ENCODE measurements at places on chromosomes 1 and 21. TPM values are rescaled to one million over a fixed set of nuclear protein-coding genes. Genes with fewer than 3 reads are reported as not detected.

DNA sequence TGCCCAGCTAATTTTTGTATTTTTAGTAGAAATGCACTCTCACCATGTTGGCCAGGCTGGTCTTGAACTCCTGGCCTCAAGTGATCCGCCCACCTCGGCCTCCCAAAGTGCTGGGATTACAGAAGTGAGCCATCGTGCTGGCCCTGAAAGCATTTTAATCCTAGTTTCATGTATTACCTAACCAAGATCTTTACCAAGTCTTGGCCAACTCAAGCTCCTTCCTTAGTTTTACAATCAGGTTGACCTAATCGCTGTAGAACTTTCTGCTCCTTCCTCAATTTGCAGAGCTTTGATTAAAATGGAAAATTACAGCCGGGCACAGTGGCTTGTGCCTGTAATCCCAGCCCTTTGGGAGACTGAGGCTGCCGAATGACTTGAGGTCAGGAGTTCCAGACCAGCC lies 3.2 kb upstream of the TMEM63A start:
- H3K36me3 ChIP-seq = no peaks in the 10 kb centered on the region
- no peak overlapping the region for H3K4me3 ChIP-seq
- no peak overlapping the region for H3K27ac ChIP-seq
- H3K27me3 ChIP-seq = peaks cover 10% of the 10 kb centered on the region
- DNase-seq = no peak

GRCh38 chr1:93346421-93346993 lies 800 bp downstream of the DR1 start:
- H3K4me1 ChIP-seq = peaks cover 31% of the 10 kb centered on the region
- no peaks in the 10 kb centered on the region for H3K36me3 ChIP-seq
- no peaks in the 10 kb centered on the region for H3K27me3 ChIP-seq
- peak overlapping the region; percentile 94 for H3K27ac ChIP-seq

DNA sequence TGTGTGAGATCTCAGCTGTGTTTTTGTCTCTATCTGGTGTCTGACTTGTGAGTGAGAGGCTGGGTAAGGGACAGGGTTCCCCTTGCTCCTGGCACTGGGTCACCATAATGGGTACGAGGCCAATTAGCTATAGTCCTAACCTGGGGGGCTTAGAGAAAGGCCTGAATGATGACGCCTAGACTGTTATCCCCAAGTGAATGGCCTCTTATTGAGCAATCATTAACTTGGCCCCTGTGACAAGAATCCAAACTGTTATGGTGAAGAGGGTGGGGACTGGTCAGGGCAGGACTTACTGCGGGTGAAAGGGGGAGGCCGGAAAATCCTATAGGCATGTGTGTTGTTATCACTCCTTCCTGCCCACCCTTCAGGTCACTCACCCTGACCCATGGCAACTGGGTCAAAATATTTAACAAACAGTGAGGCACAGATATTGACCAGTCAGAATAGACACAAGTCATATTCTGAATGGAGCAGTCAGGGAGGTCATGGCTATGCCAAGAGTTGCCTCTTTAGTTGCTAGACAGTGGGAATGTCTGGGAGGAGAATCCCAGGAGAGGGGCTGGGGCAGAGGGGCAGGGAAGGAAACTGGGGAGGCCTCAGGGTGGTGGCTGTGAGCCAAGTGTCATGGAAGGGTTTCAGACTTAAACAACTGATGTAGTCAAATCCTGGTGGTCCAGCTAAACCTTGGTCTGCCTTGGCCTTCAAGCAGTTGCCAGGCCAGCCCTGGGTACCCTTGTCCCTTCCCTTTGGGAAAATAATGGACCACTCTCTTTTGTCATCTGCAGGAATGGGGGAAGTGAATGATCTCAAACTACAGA lies 3.2 kb downstream of the NR0B2 start:
- H3K27ac ChIP-seq = no peak overlapping the region
- no peaks in the 10 kb centered on the region for H3K27me3 ChIP-seq
- H3K36me3 ChIP-seq = no peaks in the 10 kb centered on the region
- peaks cover 10% of the 10 kb centered on the region for H3K4me1 ChIP-seq

The MSH4 gene
- total RNA-seq = 0.88 TPM

The KRTAP21-2 gene
- total RNA-seq = not detected

DNA sequence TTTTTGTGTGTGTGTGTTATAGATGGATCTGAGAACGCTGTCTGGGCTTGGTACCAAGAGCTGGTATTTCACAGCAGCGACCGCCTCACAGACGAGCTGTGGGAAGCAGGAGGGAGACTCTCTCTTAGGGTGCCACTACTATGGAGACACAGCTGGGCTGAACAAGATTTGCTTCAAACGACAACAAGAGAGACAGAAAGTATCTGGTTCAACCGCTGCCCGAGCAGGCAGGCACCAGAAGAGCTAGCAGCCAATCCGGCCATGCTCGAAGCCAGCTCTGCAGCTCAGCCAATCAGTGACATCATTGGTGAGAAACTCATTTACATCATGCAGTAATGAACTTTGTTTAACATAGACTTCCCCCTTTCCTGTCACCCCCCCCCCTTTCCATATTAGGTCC lies 341.3 kb downstream of the USP25 start:
- H3K27ac ChIP-seq = no peak overlapping the region
- no peaks in the 10 kb centered on the region for H3K27me3 ChIP-seq
- no peak for DNase-seq
- H3K4me1 ChIP-seq = no peaks in the 10 kb centered on the region
- no peaks in the 10 kb centered on the region for H3K36me3 ChIP-seq
- H3K4me3 ChIP-seq = peak overlapping the region; percentile 54

The HEYL gene
- 6.8 TPM for total RNA-seq

GRCh38 chr1:5329068-5329739 lies 663.0 kb downstream of the NPHP4 start:
- H3K27ac ChIP-seq = no peak overlapping the region
- H3K4me3 ChIP-seq = no peak overlapping the region
- no peaks in the 10 kb centered on the region for H3K4me1 ChIP-seq
- no peaks in the 10 kb centered on the region for H3K36me3 ChIP-seq
- DNase-seq = no peak
- H3K27me3 ChIP-seq = peaks cover 2% of the 10 kb centered on the region

DNA sequence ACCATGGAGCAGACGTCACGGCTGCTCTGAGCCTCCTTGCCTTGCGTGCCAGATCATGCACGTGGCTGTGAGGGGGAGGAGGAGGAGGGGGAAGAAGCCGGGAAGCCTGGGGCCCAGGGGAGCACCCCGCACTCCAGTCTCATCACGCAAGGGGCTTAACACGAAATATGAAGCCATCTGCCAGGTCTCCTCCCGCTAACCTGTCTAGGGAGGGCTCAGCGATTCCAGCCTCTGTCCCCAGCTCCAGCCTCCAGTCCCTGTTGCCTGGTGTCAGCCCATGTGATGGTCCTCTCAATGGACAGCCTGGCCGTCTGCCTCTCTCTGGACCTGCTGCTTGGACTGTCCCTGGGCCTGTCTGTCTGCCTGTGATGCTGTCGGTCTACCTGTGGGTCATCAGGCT lies 22.5 kb upstream of the C1QA start:
- no peak overlapping the region for H3K4me3 ChIP-seq
- no peak for DNase-seq
- H3K4me1 ChIP-seq = no peaks in the 10 kb centered on the region
- H3K27me3 ChIP-seq = peaks cover 12% of the 10 kb centered on the region

GRCh38 chr1:157348538-157349480 lies 203.5 kb downstream of the FCRL5 start:
- H3K4me1 ChIP-seq = no peaks in the 10 kb centered on the region
- no peak overlapping the region for H3K4me3 ChIP-seq
- H3K27ac ChIP-seq = no peak overlapping the region
- H3K27me3 ChIP-seq = peaks cover 2% of the 10 kb centered on the region

GRCh38 chr1:236308827-236309226 lies 27.1 kb upstream of the ERO1B start:
- H3K27ac ChIP-seq = no peak overlapping the region
- no peak overlapping the region for H3K4me3 ChIP-seq
- no peaks in the 10 kb centered on the region for H3K27me3 ChIP-seq
- no peaks in the 10 kb centered on the region for H3K4me1 ChIP-seq
- no peaks in the 10 kb centered on the region for H3K36me3 ChIP-seq

- H3K4me3 ChIP-seq = no peak overlapping the region
- H3K36me3 ChIP-seq = no peaks in the 10 kb centered on the region
- H3K27me3 ChIP-seq = no peaks in the 10 kb centered on the region
- no peak for DNase-seq
- H3K27ac ChIP-seq = no peak overlapping the region
- H3K4me1 ChIP-seq = no peaks in the 10 kb centered on the region
Measured at GRCh38 chr1:226029093-226029496, 30.0 kb upstream of the SDE2 start.

DNA sequence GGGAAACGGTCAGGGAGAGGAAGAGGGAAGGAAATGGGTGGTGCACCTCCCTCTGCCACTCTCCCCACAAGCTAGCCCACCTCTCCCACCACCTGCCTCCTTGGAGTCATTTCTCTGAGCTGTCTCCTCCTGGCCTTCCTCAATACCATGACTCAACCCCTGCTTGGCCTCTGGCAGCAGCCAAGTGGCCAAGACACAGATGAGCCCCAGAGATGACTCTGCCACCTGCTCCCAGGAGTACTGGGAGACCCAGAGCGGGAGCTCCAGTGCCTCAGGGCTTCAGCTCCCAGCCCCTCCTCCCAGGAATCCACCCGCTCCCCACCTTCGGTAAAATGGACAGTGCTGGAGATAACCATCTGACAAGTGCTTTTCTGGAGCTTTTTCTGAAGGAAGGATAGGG lies 2.6 kb downstream of the S100A16 start:
- peak overlapping the region; percentile 81 for H3K27ac ChIP-seq
- no peak overlapping the region for H3K4me3 ChIP-seq
- peaks cover 27% of the 10 kb centered on the region for H3K4me1 ChIP-seq

GRCh38 chr1:77382366-77382765 lies 100.5 kb downstream of the AK5 start:
- no peak overlapping the region for H3K4me3 ChIP-seq
- no peak overlapping the region for H3K27ac ChIP-seq
- H3K4me1 ChIP-seq = no peaks in the 10 kb centered on the region
- no peaks in the 10 kb centered on the region for H3K36me3 ChIP-seq

- no peak overlapping the region for H3K4me3 ChIP-seq
- H3K27me3 ChIP-seq = no peaks in the 10 kb centered on the region
- no peaks in the 10 kb centered on the region for H3K36me3 ChIP-seq
- peak overlapping the region; percentile 61 for H3K27ac ChIP-seq
- H3K4me1 ChIP-seq = peaks cover 37% of the 10 kb centered on the region
Measured at GRCh38 chr1:23100074-23100748, 68.4 kb downstream of the LUZP1 start.

- H3K27me3 ChIP-seq = peaks cover 7% of the 10 kb centered on the region
- no peaks in the 10 kb centered on the region for H3K36me3 ChIP-seq
- H3K27ac ChIP-seq = no peak overlapping the region
- no peaks in the 10 kb centered on the region for H3K4me1 ChIP-seq
Measured at GRCh38 chr21:36722370-36723368, 23.8 kb downstream of the SIM2 start.

DNA sequence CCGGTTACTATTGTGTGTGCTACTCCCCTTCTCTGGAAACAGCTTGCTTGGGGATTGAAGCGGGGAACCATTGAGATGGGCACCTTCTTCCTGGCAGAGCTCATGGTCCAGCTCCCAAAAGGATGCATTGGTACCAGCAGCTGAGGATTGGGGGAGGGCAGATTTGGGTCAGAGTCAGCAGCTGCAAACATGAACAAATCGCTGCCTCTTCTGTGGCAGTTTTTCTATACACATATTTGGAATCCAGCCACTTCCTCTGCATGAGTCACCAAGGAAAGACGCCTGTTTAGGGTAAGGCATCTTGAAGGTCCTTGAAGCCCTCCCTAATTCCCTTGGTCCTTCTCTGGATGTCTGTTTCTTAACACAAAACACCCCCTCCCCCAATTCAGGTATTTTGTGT lies 104.7 kb downstream of the DAB1 start:
- no peak for DNase-seq
- H3K27ac ChIP-seq = no peak overlapping the region
- no peaks in the 10 kb centered on the region for H3K27me3 ChIP-seq
- no peaks in the 10 kb centered on the region for H3K4me1 ChIP-seq

DNA sequence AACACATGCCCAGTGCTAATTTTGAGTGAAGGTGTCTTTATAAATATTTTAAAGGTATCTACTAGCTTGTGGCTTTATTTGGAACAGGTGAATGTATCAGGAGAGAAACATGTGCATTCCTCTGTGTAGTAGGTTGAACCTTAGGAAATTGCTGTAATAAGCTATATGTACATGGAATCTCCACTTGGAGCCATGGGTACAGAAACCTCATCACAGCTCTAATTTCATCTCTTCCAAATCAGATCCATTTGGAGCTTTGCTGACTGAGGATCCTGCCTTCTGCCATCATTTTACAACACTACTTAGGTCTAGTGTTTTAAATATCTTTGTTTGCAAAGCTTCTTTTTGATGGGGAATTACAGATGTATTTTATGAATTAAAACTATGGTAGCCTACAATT lies 2.1 kb downstream of the KCNK2 start:
- no peak for DNase-seq
- no peak overlapping the region for H3K4me3 ChIP-seq
- no peaks in the 10 kb centered on the region for H3K36me3 ChIP-seq

- no peak overlapping the region for H3K4me3 ChIP-seq
- H3K4me1 ChIP-seq = no peaks in the 10 kb centered on the region
- DNase-seq = no peak
- no peak overlapping the region for H3K27ac ChIP-seq
- H3K27me3 ChIP-seq = no peaks in the 10 kb centered on the region
Measured at GRCh38 chr1:85857991-85858390, 149.8 kb upstream of the ZNHIT6 start.

The MX1 gene
- total RNA-seq = 14.9 TPM

DNA sequence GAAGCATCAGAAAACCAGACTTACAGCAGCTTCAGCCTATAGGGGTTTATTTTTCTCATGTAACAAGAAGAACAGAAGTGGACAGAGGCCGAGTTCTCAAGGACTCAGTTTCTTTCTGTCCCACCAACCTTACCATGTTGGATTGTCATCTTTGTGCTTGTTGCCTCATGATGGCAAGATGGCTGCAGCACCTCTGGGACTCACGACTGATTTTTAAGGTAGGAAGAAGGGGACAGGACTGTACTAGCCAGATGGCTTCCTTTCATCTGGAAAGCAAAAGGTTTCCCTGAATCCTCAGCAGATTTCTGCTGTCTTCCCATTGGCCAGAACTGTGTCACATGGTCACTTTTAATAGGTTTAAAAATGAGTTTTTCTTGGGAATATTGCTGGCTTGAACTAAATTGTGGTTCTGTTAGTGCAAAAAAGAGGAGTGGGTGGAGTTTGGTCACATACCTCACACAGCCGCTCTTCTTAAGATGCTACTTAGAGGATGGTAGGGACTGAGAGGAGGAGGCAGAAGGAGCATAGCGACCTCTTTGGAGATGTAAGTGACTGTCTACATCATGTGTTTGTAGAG lies 48.1 kb upstream of the ENAH start:
- H3K27ac ChIP-seq = peak overlapping the region; percentile 86
- peak overlapping the region; percentile 62 for H3K4me3 ChIP-seq
- DNase-seq = no peak
- H3K36me3 ChIP-seq = no peaks in the 10 kb centered on the region

Measured in psoas muscle (tissue), 8 donors.